HS-5 (cell line): ENCODE measurements at places on chromosomes 11 and 22.

GRCh38 chr22:47287516-47287915, 525.1 kb downstream of the TBC1D22A start:
- no peak for DNase-seq

DNA sequence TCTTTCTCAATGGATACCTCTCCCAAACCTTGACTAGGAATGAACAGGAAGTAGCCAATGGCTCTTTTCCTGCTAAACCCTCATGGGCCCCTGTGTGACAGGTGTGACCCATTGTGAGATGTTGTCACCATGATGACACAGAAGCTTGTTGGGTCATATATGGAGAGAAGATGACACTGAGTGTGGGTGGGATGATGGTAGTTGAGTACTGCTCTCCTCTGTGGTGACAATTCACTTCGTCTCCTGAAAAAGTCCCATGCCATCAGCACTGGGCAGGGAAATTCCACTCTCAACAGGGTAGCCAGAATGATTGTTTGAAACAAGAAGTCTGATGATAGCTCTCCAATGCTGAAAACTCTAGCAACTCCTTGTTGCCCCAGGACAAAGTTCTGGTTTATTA, 94.0 kb upstream of the SEZ6L start:
- no peak for DNase-seq

DNA sequence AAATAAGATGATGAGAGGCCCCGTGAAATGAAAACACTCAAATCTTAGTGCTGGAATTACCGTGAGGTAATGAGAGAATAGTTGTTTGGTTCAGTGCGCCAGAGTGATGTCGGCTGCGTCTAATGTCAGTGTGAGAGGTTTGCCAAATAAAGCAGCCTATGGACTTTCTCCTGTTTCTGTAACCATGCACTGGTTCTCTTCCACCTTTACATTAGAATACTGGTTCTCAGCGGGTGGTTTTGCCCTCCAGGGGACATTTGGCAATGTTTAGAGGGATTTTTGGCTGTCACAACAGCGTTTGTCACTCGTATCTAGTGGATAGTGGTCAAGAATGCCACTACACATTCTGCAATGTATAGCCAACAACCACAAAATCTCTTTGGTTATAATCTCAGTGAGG, 1.1 kb downstream of the OOSP4B start:
- DNase-seq = no peak

GRCh38 chr11:69394869-69395246, 86.6 kb upstream of the LINC01488 start:
- DNase-seq = no peak

GRCh38 chr11:48116437-48117228, 100.0 kb upstream of the OR4B1 start:
- DNase-seq = no peak

GRCh38 chr11:74015919-74016684, 7.2 kb upstream of the UCP3 start:
- no peak for DNase-seq

GRCh38 chr11:9077164-9077563, 14.2 kb downstream of the SCUBE2 start:
- no peak for DNase-seq

DNA sequence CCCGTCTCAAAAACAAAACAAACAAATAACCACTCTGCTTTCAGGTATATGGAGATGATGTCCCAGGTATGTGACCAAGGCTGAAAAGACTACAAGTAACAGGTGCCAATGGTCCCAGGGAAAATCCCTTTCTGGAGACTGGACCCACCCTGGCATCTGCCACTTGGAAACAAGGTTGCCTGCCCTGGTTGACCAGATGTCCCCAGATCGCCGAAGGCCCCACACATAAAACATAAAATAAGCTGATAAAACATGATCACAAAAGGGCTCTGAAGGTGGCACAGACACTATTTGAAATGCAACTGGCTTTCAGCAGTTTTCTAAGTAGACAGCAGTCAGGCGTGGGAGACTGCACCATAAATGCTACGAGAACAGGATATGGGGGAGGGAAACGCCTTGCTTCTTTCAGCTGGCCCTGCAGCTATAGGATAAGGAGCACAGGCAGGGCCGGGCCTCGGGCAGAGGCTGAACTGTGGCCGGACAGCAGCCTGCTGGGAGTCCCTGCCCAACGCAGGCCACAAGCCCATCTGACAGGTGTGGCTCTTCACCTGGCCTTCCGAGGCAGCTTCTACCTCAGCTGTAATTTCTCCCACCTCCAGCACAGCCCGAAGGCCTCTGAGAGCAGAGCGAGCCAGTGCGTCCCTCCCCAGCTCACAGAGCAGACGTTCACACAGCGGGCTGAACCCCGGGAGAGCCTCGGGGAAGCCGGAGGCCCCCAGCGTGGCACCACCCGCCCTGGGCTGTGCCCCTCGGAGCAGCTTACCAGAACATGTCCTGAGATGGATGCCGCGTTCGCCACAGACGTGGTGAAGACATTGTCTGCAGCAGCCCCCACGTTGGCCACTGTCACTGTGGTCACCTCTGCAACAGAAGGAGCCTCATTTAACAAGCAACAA, 4.0 kb downstream of the DEAF1 start:
- no peak for DNase-seq

DNA sequence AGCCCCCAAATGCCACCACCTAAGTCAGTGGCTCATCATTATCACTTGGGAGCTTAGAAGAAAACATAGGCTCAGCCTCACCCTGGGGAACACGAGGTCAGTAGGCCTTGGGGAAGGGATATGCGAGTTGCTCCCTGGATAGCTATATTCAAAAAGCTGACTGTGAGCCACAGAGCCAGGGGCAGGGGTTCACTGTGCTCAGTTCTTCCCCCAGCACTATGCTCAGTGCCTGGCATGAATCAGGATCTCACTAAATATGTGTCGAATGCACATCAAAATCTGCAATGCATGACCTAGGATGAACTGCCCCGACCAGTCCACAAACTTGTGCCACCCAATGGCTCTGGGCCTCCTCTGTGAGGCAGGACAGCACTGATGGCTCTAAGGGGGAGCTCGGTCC, 35.1 kb downstream of the THOC5 start:
- no peak for DNase-seq

DNA sequence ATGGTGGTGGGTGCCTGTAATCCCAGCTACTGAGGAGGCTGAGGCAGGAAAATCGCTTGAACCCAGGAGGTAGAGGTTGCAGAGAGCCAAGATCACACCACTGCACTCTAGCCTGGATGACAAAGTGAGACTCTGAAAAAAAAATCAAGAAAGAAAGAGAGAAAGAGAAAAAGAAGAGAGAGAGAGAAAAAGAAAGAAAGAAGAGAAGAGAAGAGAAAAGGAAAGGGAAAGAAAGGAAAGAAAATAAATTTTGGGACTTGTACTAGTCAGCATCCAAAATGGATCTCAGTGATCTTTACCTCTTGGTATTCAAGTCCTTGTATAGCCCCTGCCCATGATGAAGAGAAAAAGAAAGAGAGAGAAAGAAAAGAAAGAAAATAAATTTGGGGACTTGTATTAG, 22.2 kb upstream of the PICALM start:
- no peak for DNase-seq

- no peak for DNase-seq
Measured at GRCh38 chr11:46827995-46828394, 18.1 kb downstream of the CKAP5 start.

- DNase-seq = no peak
Measured at GRCh38 chr11:2742201-2742600, 42.4 kb upstream of the KCNQ1OT1 start.

DNA sequence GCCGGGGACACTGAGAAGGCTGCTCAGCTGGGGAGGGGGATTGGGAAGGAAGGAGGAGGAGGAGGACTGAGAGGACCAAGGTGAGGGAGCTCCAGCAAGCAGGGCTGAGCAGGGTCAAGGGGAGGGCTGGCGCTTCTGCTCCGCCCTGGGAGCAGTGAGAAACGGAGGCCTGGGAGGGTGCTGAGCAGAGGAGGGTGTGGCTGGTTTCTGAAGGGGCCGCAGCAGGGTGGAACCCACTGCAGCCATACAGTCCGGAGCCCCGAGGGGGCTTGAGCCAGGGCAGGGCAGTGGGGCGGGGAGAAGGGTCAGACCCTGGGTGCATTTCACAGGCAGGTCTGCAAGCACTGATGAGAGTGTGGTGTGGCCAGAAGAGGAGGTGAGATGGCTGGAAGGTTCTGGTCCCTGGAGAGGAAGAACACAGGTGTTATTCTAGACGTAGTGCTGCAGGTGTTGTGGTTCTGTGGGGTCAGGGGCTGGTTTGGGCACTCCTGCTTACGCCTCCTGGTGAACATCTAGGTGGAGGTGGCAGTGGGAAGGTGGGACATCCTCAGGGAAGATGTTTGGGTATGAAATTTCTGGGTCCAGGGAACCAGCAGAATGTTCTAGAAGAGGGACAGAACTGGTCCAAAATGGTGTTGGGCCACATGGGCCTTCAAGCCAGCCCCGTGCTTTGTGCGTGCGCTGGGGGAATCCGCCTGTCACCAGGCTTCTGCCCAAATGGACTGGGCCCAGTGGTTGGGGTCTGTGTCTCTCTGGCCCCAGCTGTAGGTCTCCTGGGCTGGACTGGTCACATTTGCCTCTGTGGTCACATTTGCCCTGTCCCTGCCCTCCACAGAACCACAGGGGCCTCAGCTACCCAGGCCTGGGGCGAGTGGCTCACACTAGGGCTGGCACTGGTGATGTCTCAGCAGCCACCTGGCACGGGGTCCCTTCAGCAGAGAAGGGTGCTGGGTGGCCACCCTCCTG, 714.7 kb downstream of the BRD1 start:
- no peak for DNase-seq

DNA sequence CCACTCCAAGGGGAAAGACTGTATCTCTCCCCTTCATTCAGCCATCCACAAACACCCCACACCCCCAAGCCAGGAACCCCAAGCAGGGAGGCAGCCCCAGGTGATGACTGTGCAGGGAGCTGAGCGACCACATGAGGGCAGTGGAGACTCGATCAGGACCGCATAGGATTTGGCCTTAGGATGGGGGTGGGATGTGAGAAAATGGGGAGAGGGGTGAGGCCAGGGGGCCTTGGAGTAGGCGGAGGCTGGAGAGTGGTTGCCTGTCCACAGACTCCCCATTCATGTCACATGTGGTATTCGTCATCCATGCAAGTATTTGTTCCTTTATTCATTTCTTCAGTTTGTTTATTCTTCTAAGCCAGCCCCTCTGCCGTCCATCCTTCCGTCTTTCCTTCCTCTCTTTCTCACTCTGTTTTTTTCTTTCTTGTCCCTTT, 2.7 kb upstream of the RHOD start:
- no peak for DNase-seq

DNA sequence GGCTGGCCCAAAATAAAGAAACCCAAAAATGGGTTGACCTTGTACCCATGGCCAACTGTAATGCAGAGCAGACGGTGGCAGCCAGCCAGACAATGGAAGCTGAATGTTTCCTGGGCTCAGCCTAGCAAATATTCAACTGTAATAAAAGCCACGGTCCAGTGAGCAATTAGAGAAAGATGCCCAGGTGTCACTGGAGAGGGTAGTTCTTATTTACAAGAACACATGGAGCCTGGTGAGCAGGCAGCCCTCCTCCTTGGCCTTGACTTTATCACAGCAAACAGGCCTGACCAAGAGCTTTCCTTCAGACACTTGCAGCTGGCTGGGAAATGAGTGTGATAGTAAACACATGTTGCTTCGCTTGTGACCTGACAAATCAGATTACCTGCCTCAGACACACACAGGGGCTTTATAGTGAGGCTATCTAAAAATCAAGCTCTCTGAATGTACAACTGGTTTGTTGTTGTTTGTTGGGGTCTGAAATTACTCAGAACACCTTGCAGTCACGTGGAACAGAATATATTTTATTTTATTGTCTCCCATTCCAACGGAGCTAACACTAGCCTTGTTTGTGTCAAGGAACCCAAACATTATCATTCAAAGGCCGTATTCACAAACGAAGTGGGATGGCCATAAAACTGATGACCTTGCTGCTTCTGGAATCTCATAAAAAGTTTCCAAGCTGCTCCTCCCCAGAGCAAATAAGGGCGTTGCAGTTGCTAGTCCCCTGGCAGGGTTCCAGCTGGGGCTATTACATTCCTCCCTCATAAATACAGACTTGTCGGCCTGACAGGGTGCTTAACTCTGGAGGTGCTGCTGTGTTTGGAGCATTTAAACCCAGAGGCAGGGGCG, 161.1 kb downstream of the BBOX1 start:
- DNase-seq = no peak

GRCh38 chr11:10930972-10931760, 73.3 kb upstream of the ZBED5 start:
- DNase-seq = no peak

DNA sequence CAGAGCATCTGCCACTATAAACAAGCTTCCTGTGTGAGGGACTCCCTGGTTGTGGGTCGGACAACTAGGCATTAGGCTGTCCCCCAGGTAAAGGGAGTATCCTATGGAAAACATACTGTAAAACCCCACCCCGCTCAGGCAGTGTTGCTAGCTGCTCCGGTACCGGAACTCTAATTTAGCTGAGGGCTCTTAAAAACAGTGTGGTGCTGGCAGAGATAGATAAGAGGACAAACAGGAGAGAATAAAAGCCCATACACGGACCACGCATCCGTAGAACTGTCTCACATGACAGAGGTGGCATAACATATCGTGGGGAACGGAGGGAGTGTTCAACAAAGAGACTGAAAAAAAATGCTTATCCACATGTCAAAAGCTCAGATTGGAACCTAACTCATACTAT, 3.4 kb upstream of the MOGAT2 start:
- DNase-seq = no peak

DNA sequence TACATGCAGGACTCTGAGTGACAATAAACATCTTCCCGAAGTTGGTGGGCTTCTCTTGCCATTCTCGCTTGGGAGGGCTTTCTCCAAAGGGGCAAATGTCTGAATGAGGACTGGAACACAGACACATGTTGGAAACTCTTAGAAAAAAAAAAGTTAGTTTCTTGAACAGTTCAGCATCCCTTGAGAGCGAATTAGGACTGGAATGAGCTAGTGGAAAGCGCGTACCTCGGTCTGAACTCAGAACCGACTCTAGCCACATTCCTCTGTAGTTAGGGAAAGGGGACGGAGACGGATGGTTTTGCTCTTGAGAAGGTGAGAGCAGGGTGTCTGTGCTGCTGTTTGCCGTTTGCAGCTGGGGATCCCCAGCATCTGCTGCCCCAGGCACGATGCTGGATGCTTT, 517.3 kb downstream of the TBC1D22A start:
- no peak for DNase-seq

GRCh38 chr11:2776351-2777061, 76.7 kb upstream of the KCNQ1OT1 start:
- DNase-seq = no peak

GRCh38 chr11:14764179-14764578, 120.6 kb downstream of the PDE3B start:
- DNase-seq = no peak

DNA sequence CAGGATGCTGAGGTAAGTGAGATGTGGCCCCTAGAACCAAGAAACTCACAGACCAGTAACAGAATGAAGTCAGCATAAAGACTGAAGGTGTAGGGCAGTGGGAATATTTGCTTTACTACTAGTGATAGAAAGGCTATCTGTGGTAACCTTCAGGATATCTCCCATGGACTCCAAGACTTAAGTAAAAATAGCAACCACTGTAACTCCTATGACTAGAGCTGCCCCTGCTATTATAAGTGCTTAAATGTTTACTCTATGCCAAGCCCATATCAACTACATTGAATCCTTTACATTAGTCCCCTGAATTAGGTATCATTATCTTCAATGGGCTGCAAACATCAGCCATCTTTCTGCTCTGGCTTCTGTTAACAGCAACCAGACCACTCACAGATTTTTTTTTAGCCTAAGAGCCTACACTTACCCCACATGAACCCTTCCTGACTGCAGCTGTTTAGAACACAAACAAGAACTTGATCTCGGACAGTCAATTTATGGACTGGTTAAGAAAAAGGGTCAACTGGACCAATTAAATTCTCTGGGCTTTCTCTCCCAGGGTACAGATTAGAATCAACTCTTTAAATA, 335.1 kb upstream of the API5 start:
- DNase-seq = no peak

- DNase-seq = no peak
Measured at GRCh38 chr11:77502346-77502905, 28.5 kb upstream of the PAK1 start.
